ENCODE measurements at places on chromosomes 16 and 17.

GRCh38 chr16:56643080-56643778 lies 4.8 kb downstream of the MT1A start:
- peak; percentile 40 for DNase-seq

- no peak for DNase-seq
Observed at GRCh38 chr16:89964201-89964600, 15.6 kb downstream of the DEF8 start.

DNA sequence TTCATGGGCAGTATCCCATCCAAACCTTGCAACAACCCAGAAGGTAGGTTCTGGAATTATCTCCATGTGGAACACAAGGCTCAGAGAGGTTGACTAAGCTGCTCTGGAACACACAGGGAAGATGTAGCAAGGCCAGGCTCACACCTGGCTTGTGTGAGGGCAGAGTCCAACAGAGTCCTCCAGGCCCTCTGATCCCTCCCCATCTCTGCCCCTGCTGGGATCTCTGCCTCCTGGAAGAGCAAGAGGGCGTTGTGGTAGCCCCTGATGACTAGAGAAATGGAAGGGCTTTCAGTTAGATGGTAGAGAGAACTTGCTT lies 7.0 kb upstream of the PPP1R1B start:
- no peak for DNase-seq

- DNase-seq: no peak
Observed at GRCh38 chr17:2213291-2213960, 90.2 kb downstream of the SMG6 start.

- no peak for DNase-seq
Observed at GRCh38 chr17:45814622-45815606, 29.8 kb upstream of the SPPL2C start.

DNA sequence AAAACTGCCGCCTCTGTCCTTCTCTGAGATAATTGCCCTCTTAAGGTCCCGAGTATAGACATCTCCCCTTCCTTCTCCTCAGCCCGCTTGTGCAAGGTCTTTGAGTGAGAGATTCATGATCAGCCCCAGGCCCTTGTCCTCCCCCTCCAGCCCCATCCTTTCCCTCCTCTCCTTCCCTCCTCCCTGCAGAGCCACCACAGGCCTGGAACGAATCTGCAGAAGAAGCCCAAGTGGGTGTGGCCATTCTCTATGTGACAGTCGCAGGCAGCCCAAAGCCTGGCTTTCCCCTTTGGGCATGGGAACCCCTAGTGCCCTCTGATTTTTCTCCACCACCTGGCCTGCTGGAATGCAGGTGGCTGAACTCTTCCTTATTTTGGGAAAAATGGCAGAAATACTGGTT lies 7.2 kb upstream of the NDRG4 start:
- no peak for DNase-seq

GRCh38 chr17:15048381-15048780 lies 216.7 kb downstream of the PMP22 start:
- no peak for DNase-seq

GRCh38 chr17:66978514-66979061 lies 14.1 kb downstream of the CACNG4 start:
- no peak for DNase-seq

DNA sequence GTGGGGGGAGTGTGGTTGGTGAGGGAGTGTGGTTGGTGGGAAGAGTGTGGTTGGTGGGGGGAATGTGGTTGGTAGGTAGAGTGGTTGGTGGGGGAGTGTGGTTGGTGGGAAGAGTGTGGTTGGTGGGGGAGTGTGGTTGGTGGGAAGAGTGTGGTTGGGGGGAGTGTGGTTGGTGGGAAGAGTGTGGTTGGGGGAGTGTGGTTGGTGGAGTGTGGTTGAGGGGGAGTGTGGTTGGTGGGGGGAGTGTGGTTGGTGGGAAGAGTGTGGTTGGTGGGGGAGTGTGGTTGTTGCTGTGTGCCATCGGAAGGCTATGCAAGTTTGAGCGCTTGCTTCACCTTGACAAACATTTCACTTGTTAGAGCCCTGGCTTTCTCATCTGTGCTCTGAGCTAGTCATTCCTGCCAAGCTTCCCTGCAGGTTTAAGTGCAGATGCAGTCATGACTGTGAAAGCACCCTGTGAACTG lies 20.1 kb downstream of the MINK1 start:
- no peak for DNase-seq

- no peak for DNase-seq
Observed at GRCh38 chr17:47213540-47213939, 4.4 kb downstream of the MYL4 start.
